Small intestine (tissue), 16 donors: ENCODE measurements at places on chromosomes 5 and 9. TPM values are rescaled to one million over a fixed set of nuclear protein-coding genes. Genes with fewer than 3 reads are reported as not detected.

- no peak for DNase-seq
- no peak overlapping the region for H3K4me3 ChIP-seq
- peak overlapping the region; percentile 64 for H3K27ac ChIP-seq
- peaks cover 4% of the 10 kb centered on the region for H3K4me1 ChIP-seq
- H3K27me3 ChIP-seq, result no peaks in the 10 kb centered on the region
Measured at GRCh38 chr5:150599917-150600511, 40.4 kb upstream of the SYNPO start.

- H3K36me3 ChIP-seq, result no peaks in the 10 kb centered on the region
- no peaks in the 10 kb centered on the region for H3K27me3 ChIP-seq
- no peak overlapping the region for H3K4me3 ChIP-seq
Measured at GRCh38 chr5:87229780-87230179, 37.9 kb upstream of the RASA1 start.

- H3K27ac ChIP-seq, result no peak overlapping the region
- no peaks in the 10 kb centered on the region for H3K36me3 ChIP-seq
- H3K27me3 ChIP-seq, result no peaks in the 10 kb centered on the region
- no peak for DNase-seq
Measured at GRCh38 chr5:912280-913091, 19.8 kb downstream of the TRIP13 start.

- H3K4me3 ChIP-seq, result no peak overlapping the region
- H3K4me1 ChIP-seq, result peaks cover 18% of the 10 kb centered on the region
- no peak overlapping the region for H3K27ac ChIP-seq
Measured at GRCh38 chr9:134139081-134139480, 3.2 kb downstream of the WDR5 start.

DNA sequence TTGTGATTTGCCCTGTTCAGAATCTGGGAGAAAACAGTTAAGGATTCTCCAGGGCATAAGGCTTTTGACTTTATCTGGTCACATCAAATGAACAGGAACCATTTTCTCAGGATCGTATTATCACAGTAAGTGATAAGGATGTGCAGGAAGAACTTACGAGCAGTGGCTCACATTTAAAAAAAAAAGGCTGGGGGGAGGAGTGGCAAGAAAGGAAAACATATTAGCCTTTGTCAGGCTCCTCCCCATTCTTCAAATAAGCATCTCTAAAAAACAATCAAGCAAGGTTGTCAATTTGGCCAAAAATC lies 234.3 kb upstream of the TMEM161B start:
- H3K4me3 ChIP-seq, result peak overlapping the region; percentile 51
- no peaks in the 10 kb centered on the region for H3K27me3 ChIP-seq
- no peaks in the 10 kb centered on the region for H3K4me1 ChIP-seq
- no peak for DNase-seq
- no peak overlapping the region for H3K27ac ChIP-seq
- no peaks in the 10 kb centered on the region for H3K36me3 ChIP-seq

- DNase-seq, result no peak
- H3K36me3 ChIP-seq, result no peaks in the 10 kb centered on the region
- H3K4me3 ChIP-seq, result no peak overlapping the region
- no peak overlapping the region for H3K27ac ChIP-seq
- H3K27me3 ChIP-seq, result no peaks in the 10 kb centered on the region
Measured at GRCh38 chr9:121901616-121902015, 191.5 kb downstream of the TTLL11 start.

DNA sequence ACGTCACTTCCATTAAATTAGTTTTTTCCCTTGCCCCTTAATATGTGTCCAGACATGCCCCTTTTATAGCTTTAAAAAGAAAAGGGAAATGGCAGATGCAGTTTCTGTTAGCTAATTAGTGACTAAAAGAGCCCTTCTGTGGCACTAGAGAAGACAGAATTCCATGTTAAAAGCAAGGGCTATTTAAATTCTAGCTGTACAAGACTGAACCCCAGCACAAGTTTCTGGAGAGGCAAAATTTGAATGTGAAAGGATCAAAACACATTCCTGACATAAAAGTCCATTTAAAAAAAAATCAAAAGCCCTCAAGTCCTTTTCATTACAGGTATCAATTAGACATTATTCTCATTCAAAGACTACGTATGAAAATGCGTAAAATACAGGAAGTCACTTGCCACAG lies 78.7 kb downstream of the HAPLN1 start:
- H3K27me3 ChIP-seq, result no peaks in the 10 kb centered on the region
- DNase-seq, result no peak
- H3K27ac ChIP-seq, result no peak overlapping the region
- H3K4me3 ChIP-seq, result no peak overlapping the region
- no peaks in the 10 kb centered on the region for H3K4me1 ChIP-seq

DNA sequence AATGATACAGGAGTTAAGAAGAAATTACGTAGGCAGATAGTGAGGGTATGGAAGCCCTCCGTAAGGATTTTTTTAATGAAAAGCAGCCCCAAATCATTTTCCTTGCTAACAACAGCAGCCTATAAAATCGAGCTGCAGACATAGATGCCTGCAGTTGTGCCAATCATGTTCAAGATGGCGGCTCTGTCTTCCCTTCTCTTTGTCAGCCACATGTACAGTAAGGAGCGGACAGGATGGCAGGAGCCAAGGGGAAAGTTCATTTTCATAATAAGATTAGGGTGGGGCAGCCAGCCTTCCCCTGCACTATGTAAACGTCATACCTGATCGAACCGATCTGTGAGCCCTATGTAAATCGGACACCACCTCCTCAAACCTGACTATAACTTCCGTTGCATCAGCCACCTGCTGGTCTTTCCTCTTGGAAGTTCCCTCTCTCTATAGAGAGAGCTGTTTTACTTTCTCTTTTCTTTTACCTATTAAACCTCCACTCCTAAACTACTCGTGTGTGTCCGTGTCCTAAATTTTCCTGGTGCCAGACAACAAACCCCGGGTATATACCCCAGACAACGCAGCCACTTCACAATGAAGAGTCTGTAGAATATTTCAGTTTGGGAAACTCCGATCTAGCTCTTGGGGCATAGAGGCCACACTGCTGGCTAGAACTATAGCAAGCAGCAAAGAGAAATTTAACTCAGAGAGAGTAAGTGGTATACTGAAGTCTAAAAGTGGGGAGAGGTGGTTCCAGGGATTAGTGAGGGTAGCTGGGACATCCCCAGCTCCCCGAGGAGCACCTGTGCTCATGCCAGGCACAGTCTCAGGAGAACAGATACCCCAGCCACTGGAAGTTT lies 20.8 kb upstream of the SLC24A2 start:
- H3K36me3 ChIP-seq, result no peaks in the 10 kb centered on the region
- no peak for DNase-seq
- H3K27me3 ChIP-seq, result no peaks in the 10 kb centered on the region
- no peak overlapping the region for H3K27ac ChIP-seq

GRCh38 chr9:135422341-135422944 lies 57.1 kb upstream of the PPP1R26 start:
- no peaks in the 10 kb centered on the region for H3K36me3 ChIP-seq
- H3K4me1 ChIP-seq, result no peaks in the 10 kb centered on the region
- no peaks in the 10 kb centered on the region for H3K27me3 ChIP-seq
- no peak overlapping the region for H3K27ac ChIP-seq
- DNase-seq, result no peak

GRCh38 chr5:68406767-68407241 lies 191.2 kb downstream of the PIK3R1 start:
- DNase-seq, result peak; percentile 42
- no peaks in the 10 kb centered on the region for H3K27me3 ChIP-seq
- no peaks in the 10 kb centered on the region for H3K36me3 ChIP-seq
- H3K27ac ChIP-seq, result peak overlapping the region; percentile 1

DNA sequence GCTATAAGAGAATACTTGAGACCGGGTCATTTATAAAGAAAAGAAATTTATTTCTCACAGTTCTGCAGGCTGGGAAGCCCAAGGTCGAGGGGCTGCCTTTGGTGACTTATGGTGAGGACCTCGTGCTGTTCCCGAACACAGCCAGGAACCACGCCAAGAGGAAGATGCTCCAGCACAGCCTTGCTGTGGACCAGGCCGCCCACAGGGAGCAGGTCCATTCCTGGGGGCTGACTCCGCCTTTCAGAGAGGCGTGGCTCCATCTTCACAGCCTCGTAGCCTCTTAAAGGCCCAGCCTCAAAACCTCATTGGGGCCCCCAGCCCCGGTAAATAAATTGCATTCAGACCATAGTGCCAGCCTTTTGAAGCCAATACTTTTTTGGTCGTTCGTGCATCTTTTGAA lies 93.5 kb upstream of the CACNA1B start:
- H3K27ac ChIP-seq, result no peak overlapping the region
- H3K4me3 ChIP-seq, result no peak overlapping the region

- H3K36me3 ChIP-seq, result no peaks in the 10 kb centered on the region
- DNase-seq, result no peak
- H3K4me1 ChIP-seq, result no peaks in the 10 kb centered on the region
- no peak overlapping the region for H3K4me3 ChIP-seq
- no peak overlapping the region for H3K27ac ChIP-seq
Measured at GRCh38 chr9:136775191-136775590, 10.9 kb upstream of the LCN15 start.

- H3K27ac ChIP-seq, result no peak overlapping the region
- no peaks in the 10 kb centered on the region for H3K36me3 ChIP-seq
- no peak for DNase-seq
- H3K4me1 ChIP-seq, result no peaks in the 10 kb centered on the region
Measured at GRCh38 chr5:56763182-56763581, 52.2 kb upstream of the MAP3K1 start.

DNA sequence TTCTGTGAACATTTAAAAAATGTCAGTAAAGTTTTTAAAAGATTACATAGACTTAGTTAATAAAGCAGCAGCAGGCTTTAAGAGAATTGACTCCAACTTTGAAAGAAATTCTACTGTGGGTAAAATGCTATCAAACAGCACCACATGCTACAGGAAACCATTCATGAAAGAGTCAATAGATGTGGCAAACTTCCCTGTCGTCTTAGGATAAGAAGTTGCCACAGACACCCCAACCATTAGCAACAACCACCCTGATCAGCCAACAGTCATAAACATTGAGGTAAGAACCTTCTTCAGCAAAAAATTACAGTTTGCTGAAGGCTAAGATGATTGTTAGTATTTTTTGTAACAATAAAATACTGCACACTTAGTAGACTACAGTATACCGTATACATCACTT lies 278.2 kb downstream of the CSNK1G3 start:
- no peak overlapping the region for H3K4me3 ChIP-seq
- no peaks in the 10 kb centered on the region for H3K36me3 ChIP-seq
- no peaks in the 10 kb centered on the region for H3K27me3 ChIP-seq
- no peak for DNase-seq
- H3K27ac ChIP-seq, result no peak overlapping the region

- peak overlapping the region; percentile 41 for H3K27ac ChIP-seq
- H3K36me3 ChIP-seq, result no peaks in the 10 kb centered on the region
- H3K27me3 ChIP-seq, result no peaks in the 10 kb centered on the region
- peaks cover 40% of the 10 kb centered on the region for H3K4me1 ChIP-seq
- no peak for DNase-seq
Measured at GRCh38 chr9:116549786-116550660, 137.1 kb upstream of the TRIM32 start.

DNA sequence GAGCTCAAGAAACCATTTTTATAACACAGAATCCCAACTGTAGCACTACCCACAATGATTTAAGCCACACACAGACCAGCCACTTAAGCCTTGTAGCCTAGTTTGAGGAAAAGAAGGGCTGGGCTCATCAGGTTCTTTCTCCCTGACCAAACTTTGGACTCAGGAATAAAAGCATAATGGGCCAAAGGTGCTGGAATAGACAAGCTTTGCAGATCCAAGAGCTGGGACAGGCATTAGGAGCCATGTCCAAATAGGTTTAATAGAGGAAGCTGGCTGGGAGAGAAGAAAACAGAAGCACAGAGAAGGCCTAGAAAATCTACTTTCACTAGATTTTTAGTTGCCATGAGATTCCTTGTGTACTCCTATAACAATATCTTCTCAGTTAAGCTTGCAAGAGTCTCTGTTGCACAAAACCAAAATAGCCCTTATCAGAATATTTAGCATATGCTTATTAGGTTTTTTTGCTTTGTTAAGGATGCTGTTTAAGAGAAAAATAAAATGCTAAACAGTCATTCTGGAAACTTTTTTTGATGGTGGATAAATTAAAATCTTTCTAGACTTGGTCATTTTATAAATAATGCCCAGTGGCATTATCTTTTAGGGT lies 38.2 kb downstream of the CNOT8 start:
- peak; percentile 58 for DNase-seq
- H3K4me1 ChIP-seq, result no peaks in the 10 kb centered on the region
- H3K36me3 ChIP-seq, result peaks cover 22% of the 10 kb centered on the region
- H3K4me3 ChIP-seq, result no peak overlapping the region
- H3K27ac ChIP-seq, result no peak overlapping the region

DNA sequence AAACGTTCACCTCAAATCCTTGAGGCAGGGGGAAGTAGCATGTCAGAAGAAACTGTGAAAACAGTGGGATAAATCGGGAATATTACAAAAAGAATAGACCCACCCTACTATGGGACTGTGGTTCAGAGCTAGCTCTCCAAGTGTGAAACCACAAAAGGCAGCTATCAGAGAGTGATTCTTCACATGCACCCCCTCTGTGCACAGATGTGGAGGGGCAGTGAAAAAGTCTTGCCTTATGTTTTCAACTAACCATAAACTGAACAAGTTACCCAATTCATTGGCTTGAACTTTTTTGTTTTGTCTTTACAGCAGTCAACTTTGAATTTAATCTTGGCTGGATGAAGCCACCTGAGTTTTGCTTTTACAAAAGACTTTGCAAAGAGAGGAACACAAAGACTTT lies 98.8 kb upstream of the NR4A3 start:
- no peaks in the 10 kb centered on the region for H3K27me3 ChIP-seq
- H3K4me3 ChIP-seq, result no peak overlapping the region
- no peaks in the 10 kb centered on the region for H3K4me1 ChIP-seq
- no peak overlapping the region for H3K27ac ChIP-seq
- peak; percentile 2 for DNase-seq

- H3K27ac ChIP-seq, result no peak overlapping the region
- H3K4me3 ChIP-seq, result no peak overlapping the region
- H3K27me3 ChIP-seq, result no peaks in the 10 kb centered on the region
- peaks cover 34% of the 10 kb centered on the region for H3K36me3 ChIP-seq
Measured at GRCh38 chr9:93218161-93218560, 34.2 kb downstream of the WNK2 start.

TAF11L12 gene
- polyA plus RNA-seq, result not detected

TRIP13 gene
- polyA plus RNA-seq, result 1.6 TPM

CATSPER3 gene
- 1.4 TPM for polyA plus RNA-seq

LCN2 gene
- polyA plus RNA-seq, result 1.6 TPM

RIOK2 gene
- polyA plus RNA-seq, result 6.9 TPM
